ENCODE measurements at places on chromosomes 7 and 10. TPM values are rescaled to one million over a fixed set of nuclear protein-coding genes. Genes with fewer than 3 reads are reported as not detected.

The DYNC1I1 gene
- total RNA-seq = 3.2 TPM

The AKR1C8 gene
- not detected for total RNA-seq

The PROSER2 gene
- total RNA-seq = 13.7 TPM

The TAS2R3 gene
- total RNA-seq = 0.88 TPM

The CYP2C18 gene
- 0.09 TPM for total RNA-seq

Measured in H9 (cell line).